ENCODE measurements at places on chromosomes 7 and 10.

DNA sequence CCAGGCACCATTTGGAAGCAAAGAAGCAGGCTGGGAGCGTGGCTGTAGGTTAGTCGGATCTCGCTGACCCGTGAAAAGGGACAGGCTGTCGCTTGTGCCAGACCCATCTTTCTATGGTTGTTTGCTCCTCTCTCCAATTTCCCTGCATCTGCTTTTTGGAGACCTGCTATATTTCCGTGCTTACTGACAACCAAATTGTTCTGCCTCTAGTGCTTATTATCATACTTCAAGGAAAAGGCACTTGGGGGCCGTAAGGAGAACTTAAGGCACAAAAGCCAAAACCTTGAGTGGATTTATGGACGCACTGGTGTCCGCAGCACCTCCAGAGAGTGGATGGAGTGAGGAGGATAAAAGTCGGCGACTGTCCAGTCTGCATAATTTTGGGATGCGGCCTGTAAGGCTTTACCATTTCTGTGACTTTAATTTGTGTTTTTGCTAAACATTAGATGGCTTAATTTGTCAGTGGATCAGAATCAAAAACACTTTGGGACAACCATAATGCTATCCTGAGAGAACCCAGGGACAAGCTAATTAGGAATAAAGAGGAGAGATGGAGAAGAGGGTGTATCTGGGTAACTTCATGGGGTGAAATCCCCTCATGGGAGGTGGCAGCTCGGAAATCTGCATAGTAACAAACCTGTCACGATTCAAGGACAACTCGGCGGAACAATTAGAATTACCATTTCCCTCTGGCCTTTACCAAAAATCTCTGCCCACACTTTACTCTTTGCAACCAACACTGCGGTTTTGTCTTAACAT lies 206.7 kb downstream of the HDAC9 start:
- no peak for DNase-seq

DNA sequence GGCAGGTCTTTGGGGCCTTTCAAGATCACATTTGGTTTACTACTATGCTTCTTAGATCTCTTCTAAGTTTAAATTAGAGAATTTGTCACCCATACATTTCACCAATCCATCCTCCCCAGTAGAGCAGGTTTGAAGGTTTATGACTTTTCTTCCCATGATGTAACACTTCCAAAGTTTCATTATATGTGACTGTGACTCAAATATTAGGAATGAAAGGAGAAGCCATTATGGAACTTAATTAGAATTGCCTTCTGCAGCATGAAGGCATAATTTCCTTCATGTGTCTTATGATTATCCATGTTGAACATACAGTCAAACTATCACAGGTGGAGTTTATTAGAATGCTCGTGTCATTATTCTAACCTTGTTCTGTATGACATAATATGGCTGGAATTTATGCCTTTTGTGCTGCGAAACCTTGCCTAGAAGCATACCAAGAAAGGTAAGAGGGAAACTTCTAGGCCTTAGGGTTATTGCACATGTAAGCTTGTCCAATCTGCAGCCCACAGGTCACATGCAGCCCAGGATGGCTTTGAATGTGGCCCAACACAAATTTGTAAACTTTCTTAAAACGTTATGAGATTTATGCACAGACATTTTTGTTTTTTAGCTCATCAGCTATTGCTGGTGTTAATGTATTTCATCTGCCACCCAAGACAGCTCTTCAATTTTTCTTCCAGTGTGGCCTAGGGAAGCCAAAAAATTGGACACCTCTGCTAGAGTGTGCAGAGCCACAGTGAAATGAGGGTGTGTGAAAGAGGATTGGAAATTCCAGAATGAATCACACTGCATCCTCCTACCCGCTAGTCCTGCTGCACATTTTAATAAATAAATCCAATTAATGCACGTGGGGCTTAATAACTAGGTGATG lies 133.6 kb downstream of the TMEM26 start:
- no peak for DNase-seq

DNA sequence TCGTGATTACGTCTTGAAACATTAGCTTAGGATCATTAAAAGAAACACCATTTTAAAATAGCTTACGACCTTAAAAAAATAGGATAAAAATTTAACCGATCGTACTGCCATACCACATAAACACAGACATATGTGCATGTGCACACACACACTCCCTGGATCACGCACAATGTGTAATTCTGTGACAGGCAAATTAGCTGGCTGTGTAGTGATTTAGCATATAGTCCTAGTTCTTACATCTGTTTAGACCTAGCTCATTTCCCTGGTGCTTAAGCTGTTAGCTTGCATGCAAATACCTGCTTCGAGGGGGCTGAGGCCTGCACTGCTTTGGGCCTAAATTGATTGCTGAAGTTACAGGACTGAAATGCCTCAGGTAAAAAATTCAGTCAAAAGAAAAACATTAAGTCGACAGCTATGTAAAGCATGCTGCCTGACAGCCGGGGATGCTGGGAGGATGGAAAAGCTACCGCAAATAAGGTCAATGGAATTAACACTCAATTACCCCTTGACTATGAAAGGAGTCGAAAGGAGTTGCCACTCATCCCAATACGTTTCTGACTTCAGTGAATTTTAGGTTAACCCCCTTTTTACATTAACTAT lies 267.1 kb upstream of the FZD8 start:
- no peak for DNase-seq

GRCh38 chr7:50359995-50360925 lies 55.7 kb downstream of the IKZF1 start:
- no peak for DNase-seq

DNA sequence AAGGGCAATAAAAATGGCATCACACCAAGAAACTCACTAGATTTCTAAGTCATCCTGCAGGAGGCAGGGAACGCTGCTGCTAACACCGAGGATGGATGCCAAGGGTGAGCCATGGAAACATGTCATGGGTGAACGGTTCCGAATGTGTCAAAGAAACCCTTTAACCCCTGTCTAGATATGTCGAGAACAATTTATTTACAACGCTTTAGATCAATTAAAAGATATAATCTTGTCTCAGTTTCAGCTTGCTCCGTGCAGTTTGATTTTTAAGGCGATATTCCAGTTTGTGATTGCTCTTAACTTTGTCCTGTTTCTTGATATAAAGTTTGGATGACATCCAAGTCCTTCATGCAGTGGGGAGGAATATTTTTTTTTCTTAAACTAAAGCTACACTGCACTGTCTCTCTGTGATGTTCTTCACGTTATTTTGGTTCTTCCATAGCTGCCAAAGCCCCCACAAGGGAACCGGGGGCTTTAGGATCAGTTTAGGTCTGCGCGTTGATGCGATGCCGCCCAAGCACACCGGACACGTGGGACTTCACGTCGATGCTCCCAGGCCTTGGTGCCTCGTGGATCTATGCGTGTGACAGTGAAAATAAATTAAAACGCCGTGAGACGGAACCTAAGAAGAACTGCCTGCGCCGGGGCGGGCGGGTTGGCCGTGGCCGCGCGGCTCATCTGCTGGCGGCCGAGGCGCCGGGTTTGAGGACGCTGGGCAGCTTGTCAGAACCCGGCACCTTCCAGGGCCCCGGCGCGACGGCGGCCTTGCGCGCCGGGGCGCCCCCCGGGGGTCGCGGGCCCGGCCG lies 220.3 kb downstream of the PHTF2 start:
- peak; percentile 3 for DNase-seq

GRCh38 chr7:19915596-19915995 lies 142.2 kb upstream of the TMEM196 start:
- no peak for DNase-seq

GRCh38 chr7:37493810-37494209 lies 45.1 kb upstream of the ELMO1 start:
- DNase-seq = no peak

DNA sequence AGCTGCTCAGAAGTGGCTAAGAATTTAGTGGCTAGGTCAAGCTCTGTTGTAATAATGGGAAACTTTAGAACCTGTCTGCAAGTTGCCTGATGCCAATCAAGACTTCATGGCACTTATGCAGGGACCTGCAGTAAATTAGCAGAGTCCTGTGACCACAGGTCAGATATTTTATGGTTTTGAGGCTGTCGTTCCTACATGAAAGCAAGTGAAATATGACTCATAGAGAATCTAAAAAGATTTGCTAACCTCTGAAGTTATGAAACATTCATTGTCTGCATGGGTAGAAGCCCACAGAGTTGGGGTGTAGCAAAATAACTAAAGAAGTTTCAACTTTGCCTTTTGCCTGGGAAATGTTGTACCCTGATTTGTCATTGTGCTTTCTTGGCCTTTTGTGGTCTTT lies 32.3 kb downstream of the SLC39A12 start:
- DNase-seq = no peak

GRCh38 chr7:137820677-137821420 lies 25.9 kb downstream of the DGKI start:
- DNase-seq = no peak

GRCh38 chr7:27080844-27081436 lies 14.9 kb downstream of the HOXA1 start:
- no peak for DNase-seq

DNA sequence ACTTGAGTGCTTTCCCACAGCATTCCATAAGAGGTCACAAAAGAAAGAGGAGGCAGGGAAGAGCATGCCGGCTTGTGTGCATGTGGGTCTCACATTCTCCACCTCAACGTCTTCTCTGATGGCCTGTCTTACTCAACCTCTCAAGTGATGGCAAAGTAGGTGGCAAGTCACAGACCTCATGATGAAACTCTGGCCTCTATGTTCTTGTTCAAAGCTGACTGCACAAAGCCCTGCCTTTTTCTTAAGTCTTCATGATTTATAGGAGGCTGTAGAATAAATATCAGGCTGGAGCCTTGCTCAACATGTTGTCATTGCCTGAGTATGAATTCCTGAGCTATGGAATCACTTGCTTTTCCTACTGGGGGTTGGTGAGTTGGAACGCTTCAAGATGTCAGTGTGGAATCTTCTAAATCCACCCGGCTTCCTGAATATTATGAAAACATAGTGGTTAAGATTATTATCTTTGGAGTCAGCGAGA lies 213.6 kb upstream of the INHBA start:
- DNase-seq = no peak

DNA sequence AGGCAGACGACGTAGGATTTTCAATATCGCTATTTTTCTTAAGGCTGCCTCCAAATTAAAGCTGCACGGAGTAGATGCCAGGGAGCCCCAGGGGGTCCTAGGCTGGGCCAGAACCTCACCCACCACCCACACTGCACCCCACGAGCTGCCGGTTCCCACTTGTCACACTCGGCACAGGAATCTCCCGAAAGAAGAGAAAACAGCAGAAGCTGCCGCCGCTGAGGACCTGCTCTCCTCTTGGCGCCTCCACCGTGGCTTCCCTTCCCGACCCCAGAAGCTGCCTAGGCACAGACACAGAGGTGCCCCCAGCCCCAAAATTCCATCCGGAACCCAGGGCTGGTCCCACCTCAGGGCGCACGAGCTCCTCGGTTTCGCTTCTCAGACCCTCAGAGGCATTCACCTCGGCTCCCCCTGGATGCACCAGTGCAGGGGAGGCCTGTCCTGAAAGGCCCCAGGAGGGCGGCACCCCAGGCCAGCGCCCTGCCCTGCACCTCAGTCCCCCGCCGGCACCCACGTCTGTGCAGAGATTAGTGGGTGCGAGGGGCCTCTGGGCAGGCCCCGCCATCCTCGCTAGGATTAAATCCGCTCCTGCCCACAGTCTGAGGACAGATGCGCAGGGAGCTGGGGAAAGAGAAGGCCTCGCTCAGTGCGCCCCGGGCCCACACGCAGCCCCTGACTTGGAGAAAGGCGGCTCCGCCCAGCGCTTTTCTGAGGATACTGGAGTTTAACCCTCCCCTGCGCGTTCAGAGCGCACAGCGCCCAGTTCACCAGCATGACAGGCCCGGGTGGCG lies 99.2 kb downstream of the PTPRN2 start:
- DNase-seq = no peak

GRCh38 chr10:35940141-35941041 lies 298.3 kb upstream of the FZD8 start:
- DNase-seq = no peak

GRCh38 chr10:132458586-132459300 lies 61.7 kb downstream of the PWWP2B start:
- peak; percentile 46 for DNase-seq

DNA sequence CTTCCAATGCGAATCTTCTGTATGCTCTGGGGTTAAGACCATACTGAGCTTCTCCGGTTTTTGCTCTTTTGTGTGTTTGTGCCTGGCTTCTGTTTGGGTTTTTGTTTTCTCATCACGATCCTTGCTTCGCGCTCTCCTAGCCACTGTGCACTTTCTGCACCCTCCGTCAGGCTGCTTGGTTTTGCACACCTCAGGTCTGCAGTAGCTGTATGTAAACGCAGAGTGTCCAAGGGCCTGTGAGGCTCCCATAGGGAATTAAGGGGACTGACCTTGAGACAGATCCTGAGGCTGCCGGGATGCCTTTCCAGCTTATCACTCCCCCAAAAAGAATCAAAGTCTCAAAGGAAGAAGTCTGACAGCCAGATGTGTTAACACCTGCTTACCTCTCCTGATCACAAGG lies 95.2 kb downstream of the PROSER2 start:
- DNase-seq = no peak

DNA sequence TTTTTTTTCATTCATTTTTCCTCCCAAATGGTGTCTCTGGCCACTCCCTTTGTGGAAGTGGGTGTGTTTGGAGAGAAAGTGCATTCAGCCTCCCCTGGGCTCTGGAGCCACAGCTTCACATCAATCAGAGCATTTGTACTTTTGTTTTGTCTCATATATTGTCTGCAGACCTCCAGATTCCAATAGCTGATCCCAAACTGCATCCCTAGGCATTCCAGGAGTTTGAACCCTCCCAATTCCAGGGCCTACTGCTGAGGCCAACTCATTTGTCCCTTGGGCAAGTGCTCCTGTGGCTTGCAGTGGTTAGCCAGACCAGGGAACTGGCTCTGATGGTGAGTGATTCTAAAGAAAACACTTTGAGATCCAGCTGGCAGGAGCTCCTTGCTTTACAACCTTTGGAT lies 163.3 kb downstream of the IPMK start:
- DNase-seq = no peak

DNA sequence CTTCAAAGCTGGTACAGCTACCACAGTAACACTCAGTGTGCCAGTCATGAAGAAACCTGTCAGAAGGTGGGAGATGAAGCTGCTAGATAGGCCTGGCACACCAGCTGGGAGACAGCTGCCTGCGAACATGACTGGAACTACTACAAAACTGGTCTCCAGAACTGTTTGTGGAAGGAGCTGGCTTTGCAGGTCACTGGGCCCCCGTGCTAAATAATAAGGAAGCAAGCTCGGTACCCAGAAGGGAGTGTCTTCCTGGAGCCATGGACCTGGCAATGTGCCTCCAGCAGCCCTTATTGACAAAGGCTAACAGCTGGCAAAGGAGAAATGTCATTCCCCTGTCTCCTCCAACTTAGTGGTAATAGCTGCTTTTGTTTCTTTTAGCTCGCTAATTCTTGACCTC lies 1217.6 kb upstream of the LRRN3 start:
- DNase-seq = no peak

- no peak for DNase-seq
Measured at GRCh38 chr7:129785685-129786514, 166.9 kb downstream of the UBE2H start.

- DNase-seq = no peak
Measured at GRCh38 chr7:50397320-50397970, 52.7 kb downstream of the FIGNL1 start.

DNA sequence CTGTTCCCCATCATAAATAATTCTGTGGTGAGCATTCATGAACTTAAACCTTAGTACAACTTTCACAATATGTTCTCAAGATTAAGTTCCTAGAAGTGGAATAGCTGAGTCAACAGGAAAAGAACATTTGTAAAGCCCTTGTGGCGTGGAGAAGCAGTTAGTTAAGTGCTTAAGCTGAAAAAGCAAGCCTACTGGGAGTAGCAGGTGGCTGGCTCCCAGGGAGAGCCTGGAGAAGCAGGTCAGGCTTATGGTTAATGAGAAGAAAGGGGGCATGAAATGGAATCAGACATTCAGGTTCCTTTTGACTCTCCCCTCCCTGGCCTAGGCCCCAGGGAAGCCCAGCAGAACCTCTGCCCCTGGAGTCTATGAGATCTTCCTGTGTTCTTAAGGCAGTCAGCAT lies 35.3 kb downstream of the VSTM4 start:
- no peak for DNase-seq
